Left lung (tissue), 14 donors: ENCODE measurements at places on chromosomes 5 and 9. TPM values are rescaled to one million over a fixed set of nuclear protein-coding genes. Genes with fewer than 3 reads are reported as not detected.

- H3K36me3 ChIP-seq: no peaks in the 10 kb centered on the region
- no peak for DNase-seq
- no peaks in the 10 kb centered on the region for H3K4me1 ChIP-seq
These were observed 423.7 kb downstream of the ZSWIM6 start for GRCh38 chr5:61755726-61756222.

DNA sequence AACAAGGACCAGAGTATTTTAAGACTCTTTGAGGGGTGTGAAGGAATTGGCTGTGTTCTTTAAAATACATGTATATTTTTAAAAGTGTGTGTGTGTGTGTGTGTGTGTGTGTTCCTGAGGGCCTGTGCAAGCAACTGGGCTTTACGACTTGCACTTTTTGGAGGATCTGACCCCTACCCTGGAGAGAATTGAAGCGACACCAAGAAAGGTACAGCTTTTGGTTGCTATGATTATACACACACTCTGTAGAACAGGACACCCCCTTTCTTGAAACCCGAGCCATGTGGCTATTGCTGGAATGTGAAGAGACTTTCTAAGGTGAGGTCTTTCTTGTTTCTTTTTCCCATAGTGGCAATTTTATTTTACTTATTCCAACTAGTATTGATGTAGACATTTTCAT lies 988 bp downstream of the SHISAL2B start:
- no peaks in the 10 kb centered on the region for H3K36me3 ChIP-seq
- H3K4me1 ChIP-seq: peaks cover 11% of the 10 kb centered on the region
- DNase-seq: no peak

- H3K36me3 ChIP-seq: no peaks in the 10 kb centered on the region
- no peak for DNase-seq
- no peak overlapping the region for H3K27ac ChIP-seq
- H3K4me1 ChIP-seq: no peaks in the 10 kb centered on the region
- H3K4me3 ChIP-seq: no peak overlapping the region
These were observed 443.9 kb downstream of the ZNF608 start for GRCh38 chr5:124302533-124302932.

DNA sequence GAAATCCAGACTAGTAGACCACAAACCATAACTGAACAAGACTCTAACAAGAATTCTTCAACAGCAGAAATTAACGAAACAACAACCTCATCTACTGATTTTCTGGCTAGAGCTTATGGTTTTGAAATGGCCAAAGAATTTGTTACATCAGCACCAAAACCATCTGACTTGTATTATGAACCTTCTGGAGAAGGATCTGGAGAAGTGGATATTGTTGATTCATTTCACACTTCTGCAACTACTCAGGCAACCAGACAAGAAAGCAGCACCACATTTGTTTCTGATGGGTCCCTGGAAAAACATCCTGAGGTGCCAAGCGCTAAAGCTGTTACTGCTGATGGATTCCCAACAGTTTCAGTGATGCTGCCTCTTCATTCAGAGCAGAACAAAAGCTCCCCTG lies 68.6 kb downstream of the VCAN start:
- peaks cover 12% of the 10 kb centered on the region for H3K36me3 ChIP-seq
- no peak overlapping the region for H3K27ac ChIP-seq
- H3K4me1 ChIP-seq: no peaks in the 10 kb centered on the region

DNA sequence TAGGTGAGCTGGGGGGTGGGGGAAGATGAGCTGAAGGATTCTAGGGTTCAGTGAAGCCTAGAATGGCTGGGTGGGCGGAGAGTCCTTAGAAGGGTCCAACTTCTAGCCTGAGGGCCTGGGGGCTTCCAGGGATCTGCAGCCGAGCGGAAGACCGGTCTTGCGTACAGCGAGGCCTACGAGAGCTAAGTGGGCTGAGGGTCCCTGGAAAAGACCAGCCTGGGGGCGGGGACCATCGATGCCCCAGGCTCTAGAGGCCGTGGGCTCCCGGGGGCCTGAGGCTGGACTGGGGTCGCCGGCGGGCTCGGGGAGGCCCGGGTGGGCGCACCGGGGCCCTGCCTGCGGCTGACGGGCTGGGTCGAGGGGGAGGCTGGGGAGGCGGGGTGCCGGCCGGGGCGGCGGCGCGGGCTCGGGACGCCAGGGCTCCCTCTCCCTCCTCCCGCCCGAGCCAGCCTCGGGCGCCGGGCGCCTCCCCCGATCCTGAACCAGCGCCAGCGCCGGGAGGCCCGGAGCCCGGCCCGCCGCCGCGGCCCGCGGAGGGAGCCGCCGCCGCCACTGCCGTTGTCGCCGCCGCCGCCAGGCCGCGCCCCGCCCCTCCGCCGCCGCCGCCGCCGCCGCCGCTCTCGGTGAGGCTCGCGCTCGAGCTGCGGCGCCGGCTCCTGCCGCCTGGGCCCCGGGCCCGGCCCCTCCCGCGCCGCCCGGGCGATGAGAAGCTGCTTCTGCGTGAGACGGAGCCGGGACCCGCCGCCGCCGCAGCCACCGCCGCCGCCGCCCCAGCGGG lies at the start of gene MVB12B:
TSS of gene MVB12B (plus strand) at position 602 of the 778 bp plus-strand sequence. CDS start at position 703, 101 bp downstream.
- H3K4me1 ChIP-seq: peaks cover 6% of the 10 kb centered on the region
- H3K27ac ChIP-seq: peak within 1 kb of the TSS; percentile 73
- no peak for DNase-seq
- H3K27me3 ChIP-seq: no peaks in the 10 kb centered on the region

DNA sequence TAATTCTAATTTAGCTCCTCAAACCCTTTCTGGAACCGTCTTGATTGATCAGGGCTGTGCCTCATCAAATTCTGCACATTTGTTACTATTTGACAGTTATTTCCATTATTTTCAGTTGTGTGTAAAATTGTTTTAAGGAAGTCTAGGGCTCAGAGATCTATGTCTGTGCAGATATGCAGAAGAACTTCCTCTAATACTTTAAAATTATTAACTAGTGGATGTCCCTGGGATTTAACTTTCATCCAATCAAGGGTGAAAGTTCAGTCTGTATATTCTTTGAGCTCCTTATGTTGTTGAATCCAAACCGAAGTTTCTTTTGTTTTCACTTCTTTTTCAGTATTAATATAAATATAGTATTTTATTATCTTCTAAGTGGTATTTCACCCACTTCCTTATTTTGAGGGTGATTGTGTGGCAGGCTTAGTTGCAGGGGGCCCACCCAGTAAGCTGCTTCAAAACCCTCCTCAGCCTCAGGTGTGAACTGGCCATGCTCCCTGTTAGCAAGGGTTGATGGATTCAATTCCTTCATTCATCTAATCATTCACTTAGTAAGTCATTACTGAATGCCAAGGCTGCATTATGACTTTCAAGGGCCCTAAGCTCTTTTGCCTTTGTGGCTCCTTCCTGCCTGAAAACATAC lies 2.1 kb upstream of the CAMLG start:
- no peaks in the 10 kb centered on the region for H3K27me3 ChIP-seq
- H3K27ac ChIP-seq: no peak overlapping the region
- H3K36me3 ChIP-seq: no peaks in the 10 kb centered on the region
- no peak for DNase-seq
- H3K4me1 ChIP-seq: peaks cover 28% of the 10 kb centered on the region

The FBXO10 gene
- 9.7 TPM for polyA plus RNA-seq
